Skeletal muscle cell (primary cell): ENCODE measurements at places on chromosomes 3 and 15.

- DNase-seq: no peak
Observed at GRCh38 chr3:28039829-28040228, 201.6 kb upstream of the CMC1 start.

DNA sequence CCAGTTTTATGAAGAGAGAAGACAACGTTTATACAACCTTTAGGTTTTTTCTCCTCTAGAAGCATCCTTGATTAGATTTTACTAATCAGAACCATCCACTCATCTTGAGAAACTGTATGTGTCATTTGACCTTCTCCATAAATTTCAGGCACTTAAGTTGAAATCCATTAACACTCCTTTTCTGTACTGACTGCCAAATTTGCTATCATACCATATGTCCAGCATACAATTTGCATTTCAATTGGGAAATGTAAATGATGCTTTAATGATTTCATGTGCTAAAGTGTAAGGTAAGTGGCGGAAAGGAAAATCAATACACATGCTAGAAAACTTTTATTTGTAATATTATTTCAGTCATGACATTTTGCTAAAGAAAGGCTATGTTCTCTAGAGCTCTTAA is 731.6 kb downstream of the GBE1 start:
- no peak for DNase-seq

- DNase-seq: no peak
Observed at GRCh38 chr3:186219211-186219638, 110.3 kb upstream of the ETV5 start.

DNA sequence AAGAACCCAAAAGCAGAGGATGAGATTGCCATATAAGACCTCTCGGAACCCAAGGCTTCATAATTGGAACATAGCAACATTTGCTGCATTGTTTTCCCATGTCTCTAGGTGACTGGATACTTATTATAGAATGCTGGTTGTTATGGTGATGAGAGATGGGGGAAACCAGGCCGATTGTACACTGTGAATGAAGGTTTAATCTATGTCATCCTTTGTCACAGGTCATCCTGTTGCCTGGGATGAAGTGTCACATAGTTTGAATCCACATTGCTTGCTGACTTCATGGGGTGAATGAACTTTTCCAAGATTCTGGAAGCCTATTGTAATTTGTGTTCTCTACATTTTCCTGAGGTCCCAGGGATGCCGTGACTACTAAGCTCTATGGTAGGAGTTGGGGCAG is 41.8 kb downstream of the CLEC3B start:
- DNase-seq: no peak

GRCh38 chr3:181487236-181487978 is 224.3 kb upstream of the SOX2 start:
- DNase-seq: no peak

- DNase-seq: peak; percentile 75
Observed at GRCh38 chr3:123834631-123835030, 49.5 kb downstream of the MYLK start.

GRCh38 chr3:171494457-171495109 is 34.4 kb upstream of the TNIK start:
- no peak for DNase-seq

DNA sequence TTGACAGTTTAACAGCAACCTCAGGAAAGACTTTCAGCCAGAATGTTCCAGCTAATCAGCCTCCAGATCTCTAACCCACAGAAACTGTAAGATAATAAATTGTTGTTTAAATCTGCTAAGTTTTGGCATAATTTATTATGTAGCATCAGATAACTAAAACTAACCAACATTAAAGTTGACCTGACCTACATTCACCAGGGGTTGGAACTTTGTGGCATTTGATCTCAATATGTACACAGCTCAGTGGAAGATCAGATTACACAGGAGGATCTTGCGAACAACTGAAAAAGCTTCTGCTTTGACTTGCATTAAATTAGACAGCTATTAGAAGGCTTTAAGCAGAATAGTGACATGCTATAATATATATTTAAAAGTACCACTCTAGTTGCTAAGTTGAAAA is 91.4 kb upstream of the POU1F1 start:
- DNase-seq: no peak

GRCh38 chr3:4011166-4011565 is 211.9 kb downstream of the LRRN1 start:
- no peak for DNase-seq

GRCh38 chr15:62879770-62880169 is 162.8 kb upstream of the TPM1 start:
- no peak for DNase-seq

DNA sequence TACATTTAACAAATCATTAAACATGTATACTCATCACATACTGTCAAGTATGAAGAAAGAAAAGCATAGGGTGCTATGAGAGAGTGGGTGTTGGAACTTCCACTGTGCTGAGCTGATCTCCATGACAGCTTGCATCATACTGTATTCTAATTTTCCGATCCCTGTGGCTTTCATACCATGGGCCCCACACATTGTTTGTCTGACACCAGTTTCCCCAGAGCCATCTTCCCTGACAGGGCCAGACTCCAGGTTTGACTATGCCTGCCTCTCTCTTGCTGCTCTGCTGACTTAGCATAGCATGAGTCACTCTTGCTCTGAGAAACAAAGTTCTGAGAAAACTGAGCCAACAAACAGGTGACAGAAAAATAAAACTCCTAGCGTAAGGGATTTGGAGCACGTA is 37.0 kb upstream of the CASR start:
- DNase-seq: no peak

DNA sequence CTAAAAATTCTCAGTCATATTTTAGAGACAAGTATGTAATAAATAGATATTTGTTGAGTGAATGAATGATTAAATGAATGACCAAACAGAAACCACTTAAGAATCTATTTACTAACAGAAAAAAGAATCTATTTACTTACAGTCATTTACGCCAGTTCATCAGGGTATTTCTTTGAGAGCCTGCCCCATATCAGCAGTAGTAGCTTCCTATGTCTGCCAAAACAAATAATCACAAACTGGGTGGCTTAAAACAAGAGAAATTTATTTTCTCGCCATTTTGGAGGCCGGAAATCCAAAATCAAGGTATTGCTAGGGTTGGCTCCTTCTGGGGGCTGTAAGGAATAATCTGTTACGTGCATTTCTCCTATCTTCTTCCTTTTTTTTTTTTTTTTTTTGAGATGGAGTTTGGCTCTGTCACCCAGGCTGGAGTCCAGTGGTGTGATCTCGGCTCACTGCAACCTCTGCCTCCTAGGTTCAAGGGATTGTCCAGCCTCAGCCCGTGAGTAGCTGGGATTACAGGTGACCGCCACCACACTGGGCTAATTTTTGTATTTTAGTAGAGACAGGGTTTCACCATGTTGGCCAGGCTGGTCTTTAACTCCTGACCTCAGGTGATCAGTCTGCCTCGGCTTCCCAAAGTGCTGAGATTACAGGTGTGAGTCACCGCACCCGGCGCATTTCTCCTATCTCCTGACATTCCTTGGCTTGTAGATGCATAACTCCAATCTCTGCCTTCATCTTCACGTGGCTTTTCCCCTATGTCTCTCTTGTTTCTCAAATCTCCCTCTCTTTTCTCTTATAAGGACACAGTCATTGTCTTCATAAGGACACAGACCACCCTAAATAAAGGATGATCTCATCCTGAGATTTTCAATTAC is 65.2 kb upstream of the SPPL2A start:
- no peak for DNase-seq

DNA sequence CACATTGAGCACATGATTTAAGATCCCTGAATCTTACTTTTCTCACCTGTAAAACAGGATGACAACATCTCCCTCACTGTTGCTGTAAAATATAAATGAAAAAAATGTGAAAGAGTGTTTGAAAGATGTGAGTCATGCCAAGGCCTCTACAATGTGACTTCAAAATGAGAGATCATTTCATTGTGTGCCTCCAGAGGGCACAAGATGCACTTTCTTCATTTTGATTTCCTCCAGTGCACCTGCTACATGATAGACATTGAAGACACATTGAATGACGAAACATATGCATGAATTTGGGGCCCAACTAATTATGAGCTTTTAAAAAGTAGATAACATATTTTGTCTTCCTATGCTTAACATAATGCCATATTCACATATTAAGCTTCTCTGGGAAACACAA is 170.3 kb downstream of the MOBP start:
- DNase-seq: no peak

DNA sequence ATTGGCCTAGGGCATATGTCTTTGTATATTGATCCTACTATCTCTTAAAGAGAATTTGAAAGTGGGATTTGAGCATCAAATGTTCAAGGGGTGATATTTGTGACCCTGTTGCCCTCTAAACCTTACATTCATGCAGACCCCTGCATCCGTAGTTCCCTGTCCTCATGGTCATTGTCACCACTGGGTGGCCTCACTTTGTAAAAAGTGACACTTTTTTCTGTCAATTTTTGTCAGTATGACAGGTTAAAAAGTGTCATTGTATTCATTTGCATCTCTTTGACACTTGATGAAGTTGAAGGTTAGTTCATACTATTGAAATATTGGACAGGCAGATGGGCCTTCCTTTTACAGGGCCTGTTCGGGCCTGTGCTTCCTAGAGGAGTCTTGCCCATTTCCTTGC is 12.3 kb upstream of the KLF15 start:
- DNase-seq: no peak

DNA sequence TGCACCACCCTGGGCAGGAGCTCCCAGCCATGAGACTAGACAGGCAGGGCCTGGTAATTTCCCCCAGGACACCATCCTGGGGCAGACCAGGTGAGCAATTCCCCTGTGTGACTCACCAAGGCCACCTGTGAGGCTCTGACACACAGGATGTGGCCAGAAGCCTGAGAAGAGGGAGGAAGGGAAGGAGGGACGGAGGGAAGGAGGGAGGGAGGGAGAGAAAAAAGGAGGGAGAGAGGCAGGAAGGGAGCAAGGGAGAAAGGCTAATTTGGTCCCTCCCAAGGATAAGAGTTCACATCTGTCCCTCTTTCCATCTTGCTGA is 25.9 kb downstream of the WNT7A start:
- DNase-seq: no peak

DNA sequence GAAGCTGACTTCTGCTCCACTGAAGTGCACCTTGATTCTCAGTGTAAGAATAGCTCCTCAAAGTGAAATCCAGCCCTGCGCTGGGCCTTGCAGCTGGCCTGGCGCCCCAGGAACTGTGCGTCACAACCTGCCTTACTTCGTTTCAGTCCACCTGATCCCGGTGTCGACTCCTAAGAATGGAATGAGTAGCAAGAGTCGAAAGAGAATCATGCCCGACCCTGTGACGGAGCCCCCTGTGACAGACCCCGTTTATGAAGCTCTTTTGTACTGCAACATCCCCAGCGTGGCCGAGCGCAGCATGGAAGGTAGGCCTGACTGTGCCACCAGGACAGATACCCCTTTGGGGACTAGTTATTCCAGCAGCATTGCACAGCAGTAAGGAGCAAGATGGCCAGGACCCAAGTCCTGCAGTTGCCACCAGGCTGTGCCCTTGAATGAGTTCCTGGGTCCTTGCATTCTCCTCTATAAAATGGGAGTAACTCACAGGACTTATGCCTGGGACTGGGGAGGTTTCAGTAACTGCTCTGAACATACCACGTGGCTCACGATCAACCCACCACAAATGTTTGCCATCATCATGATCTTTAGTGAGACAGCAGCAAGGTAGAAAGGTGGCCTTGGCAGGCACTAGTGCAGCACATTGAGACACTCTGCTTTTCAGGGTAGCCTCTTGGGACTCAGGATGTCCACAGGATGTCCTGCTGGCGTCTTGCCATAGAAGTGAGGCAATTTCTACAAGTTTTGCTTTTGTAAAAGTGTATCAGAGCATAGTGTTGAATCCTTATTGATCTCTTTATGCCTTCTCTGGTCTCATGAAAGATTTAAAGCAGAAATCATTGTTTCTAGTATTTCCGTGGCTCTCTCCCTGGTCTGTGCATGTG is 46.8 kb downstream of the PXYLP1 start:
- DNase-seq: no peak

DNA sequence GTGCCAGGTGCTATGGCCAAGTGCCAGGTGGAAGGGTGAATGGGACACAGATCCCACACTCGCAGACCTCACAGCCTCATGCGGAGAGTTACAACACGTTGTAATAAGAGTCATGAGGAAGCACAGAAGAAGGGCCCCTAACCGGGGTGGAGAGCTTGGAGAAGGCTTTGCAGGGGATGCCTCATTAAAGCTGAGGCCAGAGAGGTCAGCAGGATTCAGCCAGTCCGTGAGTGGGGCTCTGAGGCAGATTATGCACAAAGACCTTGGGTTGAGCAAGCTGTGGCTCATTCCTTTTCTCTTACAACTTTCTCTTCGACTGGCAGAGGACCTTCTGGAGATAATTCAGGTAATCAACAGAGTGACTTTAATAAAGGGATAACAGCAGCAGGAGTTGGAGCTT is 65.3 kb upstream of the SNRK start:
- peak; percentile 25 for DNase-seq

GRCh38 chr3:156973954-156974353 is 147.8 kb downstream of the LEKR1 start:
- DNase-seq: no peak

- no peak for DNase-seq
Observed at GRCh38 chr3:82114589-82114988, 353.1 kb upstream of the GBE1 start.

- DNase-seq: no peak
Observed at GRCh38 chr3:157142315-157142714, 17.6 kb downstream of the CCNL1 start.

- no peak for DNase-seq
Observed at GRCh38 chr3:68667346-68667745, 265.0 kb downstream of the TAFA4 start.

DNA sequence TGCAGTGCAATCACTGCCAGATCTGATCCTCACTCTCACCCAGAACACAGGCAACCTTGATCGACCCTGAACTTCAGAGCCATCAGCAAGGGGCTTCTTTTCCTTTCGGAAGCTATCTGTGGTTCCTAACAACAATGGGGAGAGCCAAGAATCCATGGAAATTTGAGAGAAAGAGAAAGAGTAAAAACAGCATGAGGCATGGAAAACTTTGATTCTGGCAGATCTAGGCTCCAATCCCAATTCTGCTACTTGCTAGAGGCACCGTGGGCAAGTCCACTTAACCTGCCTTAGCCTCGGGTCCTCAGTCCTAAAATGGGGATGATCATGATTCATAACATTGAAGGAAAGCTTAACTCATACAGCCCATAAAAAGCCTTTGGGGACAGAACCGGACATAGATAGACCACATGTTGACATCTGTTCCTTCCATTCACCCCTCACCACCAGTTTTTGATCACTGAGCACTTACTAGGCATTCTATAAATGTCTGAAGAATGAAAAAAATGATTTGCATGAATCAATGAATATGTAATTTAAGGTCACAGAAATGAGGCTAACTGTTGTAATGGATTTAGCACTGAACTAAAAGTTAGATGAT is 605.7 kb upstream of the CFAP20DC start:
- no peak for DNase-seq

DNA sequence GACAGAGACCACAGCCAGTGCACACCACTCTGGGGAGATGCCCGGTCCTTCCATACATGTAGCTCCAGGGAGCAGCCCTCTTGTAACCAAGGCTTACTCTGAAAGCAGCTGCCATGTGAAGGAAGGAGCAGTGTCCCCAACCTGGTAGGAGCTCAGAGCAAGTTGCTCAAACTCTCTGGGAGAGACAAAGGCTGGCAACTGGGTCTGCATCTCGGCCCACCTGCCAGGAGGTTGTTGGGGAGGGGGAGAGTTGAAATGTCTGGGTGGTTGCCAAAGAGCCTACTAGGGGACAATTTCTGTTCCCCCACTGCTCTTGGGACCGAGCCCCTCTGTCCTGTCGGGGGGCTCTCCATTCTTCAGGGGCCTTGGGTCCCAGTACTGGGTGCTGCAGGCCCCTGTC is 309.9 kb downstream of the TLE3 start:
- DNase-seq: no peak
